ENCODE measurements at places on chromosomes 3 and 15.

- no peak for DNase-seq
Observed at GRCh38 chr15:27694506-27695087, 404.5 kb downstream of the OCA2 start.

DNA sequence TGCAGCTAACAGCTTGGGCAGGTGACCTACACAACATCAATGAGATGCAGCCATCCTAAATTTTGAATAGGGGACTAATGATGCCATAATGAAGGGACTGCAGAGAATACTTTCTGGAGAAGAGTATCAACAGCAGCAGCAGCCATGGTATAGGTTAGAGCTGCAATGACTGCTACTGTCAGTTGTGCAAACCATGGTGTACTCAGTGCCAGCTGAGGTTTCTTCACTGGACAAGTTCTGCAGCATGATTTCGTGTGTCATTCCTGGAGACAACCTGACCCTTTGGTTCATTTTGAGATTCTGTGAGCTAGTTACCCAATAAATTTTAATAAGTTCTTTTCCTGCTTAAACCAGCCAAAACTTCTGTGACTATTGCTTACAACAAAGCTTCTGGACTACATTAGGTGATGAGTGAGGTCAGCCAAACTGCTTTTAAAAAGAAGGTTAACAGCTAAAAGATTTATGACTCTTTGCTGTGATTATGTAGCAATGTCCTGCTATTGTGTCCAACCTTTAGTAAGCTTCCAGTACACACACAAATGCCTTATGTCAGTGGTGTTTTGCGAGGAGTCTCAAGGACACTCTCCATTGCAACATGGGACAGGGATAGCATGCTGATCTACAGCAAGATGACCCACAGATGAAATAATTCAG is 4.8 kb upstream of the DAZL start:
- DNase-seq: no peak

GRCh38 chr15:52448011-52448890 is 80.4 kb downstream of the MYO5A start:
- no peak for DNase-seq

GRCh38 chr3:43854283-43854682 is 163.5 kb downstream of the ABHD5 start:
- no peak for DNase-seq

DNA sequence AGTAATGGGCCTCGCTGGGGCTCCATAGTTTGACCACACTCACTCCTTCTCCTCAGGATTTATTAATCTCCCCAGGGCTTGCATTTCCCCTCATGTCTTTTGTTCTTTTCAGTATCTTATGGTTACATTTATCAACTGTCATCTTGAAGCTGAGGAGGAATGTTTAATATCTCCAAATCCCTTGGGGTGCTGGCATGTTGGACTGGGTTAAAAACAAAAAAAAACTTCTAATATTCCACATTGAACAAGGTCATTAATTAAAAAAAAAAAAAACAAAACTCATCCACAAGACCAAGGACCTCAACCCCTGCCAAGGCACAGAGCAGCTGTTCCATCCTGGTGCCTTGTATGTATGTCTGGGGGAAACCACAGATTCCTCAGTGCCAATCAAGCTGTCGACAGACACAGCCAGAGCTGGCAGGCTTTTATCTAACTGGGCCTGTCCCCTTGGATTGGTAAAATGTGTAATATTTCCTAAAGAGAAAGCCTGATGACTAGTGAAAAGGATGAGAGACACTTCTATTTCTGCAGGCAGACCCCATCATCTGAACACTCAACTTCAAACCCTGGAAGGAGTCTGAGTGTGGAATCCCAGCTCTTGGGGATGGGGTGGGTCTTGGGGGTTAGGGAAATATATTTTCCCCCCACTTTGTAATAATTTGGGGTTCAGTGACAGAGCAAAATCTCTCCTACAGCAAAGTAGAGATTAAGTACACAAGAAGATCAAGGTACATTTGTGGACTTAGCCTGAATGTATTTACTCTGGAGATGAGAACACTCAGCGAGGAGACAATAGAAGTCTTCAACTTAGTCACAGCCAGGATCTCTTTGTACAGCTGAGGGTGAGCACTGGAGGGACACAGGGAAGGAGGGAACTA is 69.1 kb downstream of the TTC23 start:
- no peak for DNase-seq

GRCh38 chr3:3798631-3799113 is 559 bp upstream of the LRRN1 start:
- peak; percentile 61 for DNase-seq

All from activated T-cell treated with anti-CD3 and anti-CD28 coated beads, Interleukin-2, amount 50 U/mL, for 48 hours (primary cell).